ENCODE measurements at places on chromosomes 1 and 21. TPM values are rescaled to one million over a fixed set of nuclear protein-coding genes. Genes with fewer than 3 reads are reported as not detected.

- no peak for DNase-seq
Measured at GRCh38 chr1:204292740-204293139, 67.0 kb downstream of the PLEKHA6 start.

DNA sequence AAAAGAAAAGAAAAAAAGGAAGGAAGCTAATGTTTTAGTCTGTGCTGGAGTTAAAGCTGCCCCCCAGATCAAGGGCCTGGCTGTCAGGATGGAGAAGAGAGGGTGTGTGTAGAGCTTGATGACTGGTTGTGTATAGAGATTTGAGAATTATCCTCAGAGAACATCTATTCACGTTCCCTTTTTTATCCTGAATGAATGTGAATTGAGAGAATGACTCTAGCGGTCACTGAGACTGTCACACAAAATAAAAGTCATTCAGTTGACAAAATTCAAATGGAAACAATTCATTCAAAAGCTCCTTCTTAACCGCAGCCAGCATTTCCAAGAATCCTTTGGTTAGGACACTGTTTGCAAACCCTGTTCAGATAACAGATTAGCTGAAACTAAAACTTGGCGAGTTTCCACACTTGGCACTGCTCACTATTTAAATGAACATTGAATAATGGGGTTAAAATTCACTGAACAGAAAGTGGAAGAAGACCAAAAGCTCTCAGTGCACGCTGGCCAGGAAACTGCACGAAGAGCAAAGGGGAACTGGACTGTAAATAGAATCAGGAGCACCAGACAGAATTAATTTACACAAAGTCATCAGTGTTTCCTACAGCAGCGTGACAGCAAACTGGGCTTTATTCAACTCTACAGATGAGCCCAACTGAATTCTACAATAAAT is 13.6 kb upstream of the FAM89A start:
- no peak for DNase-seq

DNA sequence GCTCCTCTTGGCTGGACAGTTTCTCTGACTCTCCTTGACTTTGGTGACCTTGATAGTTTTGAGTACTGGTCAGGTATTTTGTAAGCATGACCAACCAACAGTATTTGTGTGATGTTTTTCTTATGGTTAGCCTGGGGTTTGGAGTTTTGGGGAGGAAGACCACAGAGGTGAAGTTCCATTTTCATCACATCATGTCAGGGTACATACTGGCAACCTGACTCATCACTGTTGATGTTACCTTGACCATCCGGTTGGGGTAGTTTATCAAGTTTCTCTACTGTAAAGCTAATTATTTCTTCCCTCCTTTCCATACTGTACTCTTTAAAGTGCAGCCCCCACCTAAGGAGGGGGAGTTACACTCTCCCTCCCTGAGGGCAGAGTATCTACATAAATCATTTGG is 13.4 kb downstream of the OSCP1 start:
- DNase-seq = no peak

- DNase-seq = no peak
Measured at GRCh38 chr21:34185026-34185750, 111.8 kb downstream of the MRPS6 start.

DNA sequence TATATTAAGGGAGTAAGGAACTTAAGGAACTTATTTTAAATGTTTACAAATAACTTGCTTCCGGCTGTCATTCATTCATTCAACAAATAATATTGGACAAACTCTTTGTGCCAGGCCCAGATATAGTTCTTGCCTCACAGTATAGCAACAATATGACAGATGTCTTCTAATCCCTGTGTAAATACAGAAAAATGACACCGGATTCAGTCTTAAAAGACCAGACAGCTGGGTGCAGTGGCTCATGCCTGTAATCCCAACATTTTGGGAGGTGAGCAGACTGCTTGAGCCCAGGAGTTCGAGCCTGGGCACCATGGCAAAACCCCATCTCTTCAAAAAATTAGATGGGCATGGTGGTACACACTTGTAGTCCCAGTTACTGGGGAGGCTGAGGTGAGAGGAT is 23.7 kb downstream of the EIF2B3 start:
- no peak for DNase-seq

GRCh38 chr1:172383536-172383935 is 36.9 kb upstream of the C1orf105 start:
- no peak for DNase-seq

- no peak for DNase-seq
Measured at GRCh38 chr1:82534996-82535395, 734.3 kb downstream of the ADGRL2 start.

- DNase-seq = peak; percentile 46
Measured at GRCh38 chr1:2274929-2275475, 46.9 kb downstream of the SKI start.

DNA sequence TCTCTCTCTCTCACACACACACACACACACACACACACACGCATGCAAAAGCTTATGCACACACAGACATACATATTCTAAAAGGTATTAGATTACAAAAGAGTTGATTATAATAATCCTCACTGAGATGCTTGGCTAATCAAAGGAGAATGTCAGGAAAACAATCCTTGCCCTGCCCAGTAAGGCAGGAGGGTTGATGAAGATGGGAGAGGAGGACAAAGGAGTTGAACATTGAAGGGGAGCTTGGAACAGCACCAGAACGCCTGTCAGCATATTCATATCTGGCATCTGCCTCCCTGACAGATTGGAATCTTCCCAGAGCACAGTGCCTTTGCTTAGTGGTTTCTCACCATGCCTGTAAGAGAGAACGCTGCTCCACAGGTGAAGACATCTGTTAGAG is 68.6 kb upstream of the PALMD start:
- DNase-seq = no peak

DNA sequence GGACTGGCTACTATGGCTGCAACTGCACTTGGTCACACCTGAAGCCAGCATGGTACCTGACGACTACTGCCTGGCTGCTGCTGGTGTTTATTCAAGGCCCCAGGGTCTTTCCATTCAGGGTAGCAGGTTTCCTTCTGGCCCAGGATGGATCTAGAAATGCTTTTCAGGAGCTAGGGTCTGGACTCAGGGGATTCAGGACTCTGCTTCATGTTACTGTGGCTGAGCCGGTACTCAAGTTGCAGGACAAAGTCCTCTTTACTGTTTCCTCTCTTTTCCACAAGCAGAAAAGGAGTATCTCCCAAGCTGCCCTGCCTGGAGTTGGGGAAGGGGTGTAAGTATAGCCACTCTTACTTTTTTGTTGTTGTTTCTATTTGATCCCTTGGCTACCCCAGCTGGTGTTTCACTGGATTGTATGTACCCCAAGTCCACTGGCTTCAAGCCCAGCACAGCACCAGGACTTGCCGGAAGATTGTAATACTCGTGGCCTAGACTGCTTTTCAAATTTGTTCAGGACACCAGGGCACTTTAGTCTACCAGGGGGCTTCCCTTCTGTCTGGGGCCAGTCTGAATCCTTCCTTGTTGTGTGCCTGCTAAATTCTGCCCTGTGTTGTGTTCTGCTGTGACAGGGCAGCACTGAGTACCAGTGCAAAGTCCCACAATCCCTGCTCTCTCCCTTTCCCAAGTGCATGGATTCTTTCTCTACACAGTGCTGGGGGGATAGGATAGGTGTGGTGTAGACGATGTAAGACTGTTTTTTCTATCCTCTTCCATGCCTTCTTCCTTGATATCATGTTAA is 248.5 kb downstream of the GPR52 start:
- no peak for DNase-seq

DNA sequence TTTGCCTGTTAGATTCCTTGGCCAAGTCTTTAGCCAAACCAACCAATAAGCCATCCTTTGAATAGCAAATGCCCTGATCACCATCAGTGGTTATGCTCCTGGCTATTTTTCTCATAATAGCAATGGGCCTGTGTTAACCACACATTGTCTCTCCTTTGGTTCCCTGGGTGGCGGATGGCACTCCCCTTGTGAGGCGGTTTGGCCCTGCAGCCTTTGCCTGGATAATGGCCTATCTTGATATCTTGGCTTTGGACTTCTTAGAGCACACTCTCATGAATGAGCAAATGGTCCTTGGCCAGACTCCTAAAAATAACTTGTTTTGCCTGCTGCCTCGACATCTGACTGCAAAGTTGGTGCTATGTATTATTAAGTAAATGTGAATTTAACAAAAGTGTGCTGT is 22.4 kb upstream of the ZBTB18 start:
- no peak for DNase-seq

DNA sequence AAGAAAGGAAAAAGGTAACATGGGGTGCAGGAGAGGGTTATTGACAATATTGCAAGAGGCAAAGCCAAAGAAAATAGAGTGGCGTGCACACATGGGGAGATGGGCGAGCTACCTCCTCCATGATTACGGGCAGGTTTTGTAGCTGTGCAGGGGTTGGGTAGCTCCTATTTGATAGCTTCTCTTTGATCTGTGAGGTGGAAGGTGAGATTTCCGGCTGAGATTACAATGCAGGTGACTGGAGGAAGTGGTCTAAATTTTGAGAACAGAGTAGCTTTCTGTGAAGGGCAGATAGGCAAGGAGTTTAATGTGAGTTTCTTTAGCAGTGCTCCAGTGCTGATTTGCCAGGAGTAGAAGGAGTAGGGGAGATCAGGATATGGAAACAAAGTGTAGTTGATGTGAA is 263.4 kb downstream of the PLA2G4A start:
- DNase-seq = no peak

GRCh38 chr21:19236209-19236608 is 832.6 kb upstream of the TMPRSS15 start:
- no peak for DNase-seq

DNA sequence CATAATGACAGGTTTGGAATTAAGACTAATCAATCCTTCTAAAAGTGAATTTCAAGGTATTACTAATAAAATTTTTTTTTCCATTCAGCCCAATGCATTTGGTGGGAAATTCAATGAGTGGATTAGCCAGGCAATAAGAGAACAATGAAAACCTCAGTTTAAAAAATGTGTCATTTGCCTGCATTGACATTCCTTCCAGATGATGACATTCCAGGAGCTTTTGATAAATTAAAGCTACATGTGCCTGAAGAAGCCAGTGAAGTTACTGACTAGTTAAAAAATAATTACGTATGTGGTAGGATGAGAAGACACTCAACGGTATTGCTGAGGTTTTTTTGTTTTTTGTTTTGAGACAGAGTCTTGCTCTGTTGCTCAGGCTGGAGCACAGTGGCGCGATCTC is 37.9 kb upstream of the RC3H1 start:
- DNase-seq = no peak

- no peak for DNase-seq
Measured at GRCh38 chr1:151773702-151774101, 10.4 kb upstream of the MRPL9 start.

DNA sequence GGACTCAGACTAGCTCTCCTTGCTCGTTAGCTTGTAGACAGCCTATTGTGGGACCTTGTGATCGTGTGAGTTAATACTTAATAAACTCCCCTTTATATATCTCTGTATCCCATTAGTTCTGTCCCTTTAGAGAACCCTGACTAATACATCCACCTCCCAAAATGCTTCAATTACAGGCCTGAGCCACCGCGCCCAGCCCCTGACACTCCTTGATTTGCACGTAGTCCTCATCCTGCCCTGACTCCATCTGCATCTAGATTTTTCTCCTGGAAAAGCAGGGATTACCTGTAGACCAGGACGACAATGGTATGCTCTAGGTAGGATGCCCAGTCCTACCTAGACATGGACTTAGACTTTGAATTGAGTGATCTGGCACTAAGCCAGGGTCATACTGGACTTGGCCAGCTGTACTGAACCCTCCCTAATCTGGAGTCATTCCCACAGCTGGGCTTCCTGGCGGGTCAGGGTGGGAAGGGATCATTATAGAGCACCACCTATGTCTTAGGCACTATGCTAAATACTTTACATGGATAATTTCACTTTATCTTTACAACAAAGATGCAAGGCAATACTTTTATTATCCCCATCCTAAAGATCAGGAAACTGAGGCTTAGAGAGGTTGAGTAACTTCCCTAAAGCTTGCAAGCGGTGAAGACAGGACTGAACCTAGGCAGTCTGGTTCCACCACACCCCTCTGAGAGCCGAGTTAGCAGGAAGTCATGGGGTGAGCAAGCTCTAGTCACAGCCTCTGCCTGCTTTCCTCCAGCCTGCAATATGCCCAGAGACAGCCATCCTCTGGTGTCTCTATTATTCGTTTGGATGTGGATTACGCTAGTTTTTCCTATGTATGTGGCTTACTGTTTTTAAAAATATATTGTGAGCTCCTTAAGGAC is 89.4 kb downstream of the DTL start:
- no peak for DNase-seq

GRCh38 chr1:51236531-51237350 is 668 bp downstream of the RNF11 start:
- peak; percentile 67 for DNase-seq

DNA sequence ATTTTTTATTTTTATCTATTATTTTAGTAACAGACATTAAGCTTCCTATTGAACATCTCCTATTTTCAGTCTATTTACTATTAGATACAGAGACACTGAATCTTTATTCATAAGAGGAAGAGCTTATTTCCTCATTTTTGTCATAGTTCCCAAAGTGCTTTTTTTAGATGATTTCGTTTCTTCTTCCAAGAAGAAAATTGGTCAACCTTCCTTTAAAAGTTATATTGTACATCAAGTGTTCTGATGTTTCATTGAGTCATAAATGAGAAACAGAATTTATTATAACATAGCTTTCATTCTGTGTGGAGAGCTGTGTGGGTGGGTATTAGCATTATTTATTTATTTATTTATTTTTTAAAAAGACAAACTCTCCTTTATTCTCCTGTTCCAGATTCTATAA is 50.6 kb upstream of the BACH1 start:
- DNase-seq = no peak

DNA sequence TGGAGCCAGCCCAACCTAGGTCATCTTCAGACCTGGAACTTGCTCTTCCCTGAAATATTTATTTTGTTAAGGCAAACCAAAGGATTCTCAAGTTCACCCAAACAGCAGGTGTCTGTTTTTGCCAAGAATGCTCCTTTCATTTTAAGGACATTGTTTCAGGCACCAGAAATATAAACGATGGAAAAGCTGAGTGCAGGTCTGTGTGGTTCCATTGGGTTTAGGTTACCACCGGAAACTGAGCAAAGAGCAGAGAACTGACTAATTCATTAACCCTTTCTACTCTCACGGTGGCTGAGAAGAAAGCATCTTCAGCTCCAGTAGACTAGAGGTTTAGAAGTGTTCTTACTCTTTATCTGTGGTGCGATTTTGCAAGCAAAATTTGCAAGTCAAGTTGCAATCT is 38.0 kb upstream of the ZC3H11B start:
- no peak for DNase-seq

Gene SPRR3
- total RNA-seq = not detected

Gene FCRL4
- not detected for total RNA-seq

Gene E2F2
- total RNA-seq = 10.7 TPM

Gene PFDN2
- 92.6 TPM for total RNA-seq

Gene LRRC39
- total RNA-seq = 1.00 TPM

Gene TNFRSF4
- 56.8 TPM for total RNA-seq

Gene F5
- 0.47 TPM for total RNA-seq

Gene C8A
- not detected for total RNA-seq

Data from natural killer cell treated with Interleukin-12 subunit alpha and Interleukin-12 subunit beta and Interleukin-15 and Interleukin-18, amount 100 ng/mL, for 72 hours (primary cell).